ENCODE measurements at places on chromosomes 1 and 21. TPM values are rescaled to one million over a fixed set of nuclear protein-coding genes. Genes with fewer than 3 reads are reported as not detected.

- DNase-seq, result peak; percentile 64
Observed at GRCh38 chr1:178690496-178690895, 34.5 kb upstream of the RALGPS2 start.

MAP10 gene
- 2.9 TPM for total RNA-seq

DNA sequence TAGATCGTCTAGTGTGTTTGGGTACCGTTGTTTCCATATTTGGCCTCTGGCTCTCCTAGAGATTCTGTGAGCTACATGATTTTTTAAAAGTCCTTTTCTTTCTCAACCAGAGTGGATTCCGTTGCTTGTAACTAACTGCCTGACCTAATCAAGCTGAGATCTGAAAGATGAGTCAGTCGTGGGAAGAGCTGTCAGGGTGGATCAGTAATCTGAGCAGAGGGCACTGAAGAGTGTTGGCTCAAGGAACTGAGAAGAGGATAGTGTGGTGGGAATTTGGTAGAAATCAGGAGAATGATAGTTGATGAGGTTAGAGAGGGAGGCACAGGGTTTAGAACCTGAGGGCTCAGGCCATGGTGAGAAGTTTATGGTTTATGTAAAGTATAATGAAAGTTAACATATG, 52.2 kb downstream of the TRAF5 start:
- peak; percentile 16 for DNase-seq

DNA sequence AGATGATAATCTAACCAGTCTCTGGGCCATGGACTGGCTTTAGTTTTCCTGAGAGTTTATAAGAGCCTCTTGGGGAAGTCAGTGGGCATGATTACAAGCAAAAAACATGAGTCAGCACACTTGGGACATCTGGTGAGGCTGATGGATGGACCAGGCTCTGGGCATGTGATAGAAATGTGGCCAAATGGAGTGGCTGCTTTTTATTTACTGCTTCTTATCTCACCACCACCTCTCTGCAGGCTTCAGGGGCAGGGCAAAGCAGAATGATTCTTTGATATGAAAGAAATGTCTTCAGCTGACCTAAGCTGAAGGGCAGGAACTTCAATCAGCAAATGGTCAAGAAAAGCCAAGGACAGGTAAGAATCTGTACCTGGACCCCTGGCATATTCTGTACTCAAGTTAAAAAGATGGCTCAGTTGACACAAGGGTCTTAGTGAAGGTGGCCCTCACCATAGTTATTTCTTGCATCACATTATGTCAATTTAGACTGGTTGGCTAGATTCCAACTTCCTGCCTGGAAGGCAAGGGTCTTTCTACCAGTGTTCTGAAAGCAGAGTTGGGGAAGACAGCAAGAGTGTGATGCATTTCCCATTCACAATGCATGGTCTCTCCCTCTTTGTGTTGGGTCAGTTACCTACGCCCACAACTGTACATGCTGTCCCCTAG, 162.8 kb downstream of the FASLG start:
- DNase-seq, result peak; percentile 34

ZNF593OS gene
- total RNA-seq, result 0.31 TPM

KRTAP10-10 gene
- total RNA-seq, result not detected

INSRR gene
- total RNA-seq, result 0.18 TPM

GRCh38 chr1:149915429-149916192, 2.0 kb downstream of the SV2A start:
- DNase-seq, result no peak

- DNase-seq, result no peak
Observed at GRCh38 chr1:9726905-9727595, 75.5 kb downstream of the PIK3CD start.

- DNase-seq, result no peak
Observed at GRCh38 chr1:92879316-92879968, 47.6 kb downstream of the RPL5 start.

GRCh38 chr1:233230011-233230410, 65.5 kb downstream of the PCNX2 start:
- no peak for DNase-seq

DNAJC28 gene
- total RNA-seq, result 2.8 TPM

LRRN2 gene
- total RNA-seq, result 2.7 TPM

DNA sequence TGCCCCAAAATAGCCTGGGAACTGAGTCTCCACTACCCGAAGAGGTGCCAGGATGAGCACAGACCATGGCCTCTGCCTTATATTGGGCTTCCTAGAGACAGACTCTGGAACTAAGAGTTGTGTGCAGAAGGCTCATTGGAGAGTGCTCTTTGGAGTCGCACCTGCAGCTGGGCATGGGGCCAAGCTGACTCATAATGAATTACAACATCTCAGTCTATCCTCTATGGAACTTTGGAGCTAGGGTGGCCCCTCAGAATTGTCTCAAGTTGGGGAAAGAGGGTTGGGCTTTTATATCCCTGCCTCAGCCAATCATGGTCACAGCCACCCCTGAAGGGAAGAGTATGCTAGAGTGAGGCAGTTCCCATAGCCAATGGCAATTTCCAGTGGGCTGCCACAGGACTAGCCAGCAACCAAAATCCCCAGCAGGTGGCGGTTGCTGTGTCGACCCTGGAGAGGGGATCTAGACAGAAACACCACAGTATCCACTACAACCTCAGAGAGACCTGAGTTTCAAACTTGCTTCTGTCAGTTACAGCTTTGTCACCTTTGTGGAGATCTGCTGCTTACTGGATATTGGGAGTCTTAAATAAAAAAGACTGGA, 93.8 kb downstream of the DMRTA2 start:
- no peak for DNase-seq

GRCh38 chr1:210687582-210688279, 359.0 kb downstream of the HHAT start:
- DNase-seq, result no peak

DNA sequence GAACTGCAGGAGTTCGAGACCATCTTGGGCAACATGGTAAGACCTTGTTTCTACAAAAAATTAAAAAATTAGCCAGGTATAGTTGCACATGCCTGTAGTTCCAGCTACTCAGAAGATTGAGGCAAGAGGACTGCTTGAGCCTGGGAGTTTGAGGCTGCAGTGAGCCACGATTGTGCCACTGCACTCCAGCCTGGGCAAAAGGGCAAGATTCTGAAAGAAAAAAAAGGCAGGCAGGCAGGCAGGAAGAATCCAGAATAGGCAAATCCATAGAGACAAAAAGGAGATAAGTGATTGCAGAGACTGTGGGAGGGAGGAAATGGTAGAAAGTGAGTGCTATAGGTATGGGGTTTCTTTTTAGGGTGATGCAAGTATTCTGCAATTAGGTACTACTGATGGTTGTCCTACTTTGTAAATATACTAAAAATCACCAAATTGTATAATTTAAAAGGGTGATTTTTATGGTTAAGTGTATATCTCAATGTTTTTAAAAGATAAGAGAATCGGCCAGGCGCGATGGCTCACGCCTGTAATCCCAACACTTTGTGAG, 29.4 kb downstream of the ZZZ3 start:
- no peak for DNase-seq

- peak; percentile 79 for DNase-seq
Observed at GRCh38 chr1:14602136-14602535, 3.7 kb downstream of the KAZN start.

DNA sequence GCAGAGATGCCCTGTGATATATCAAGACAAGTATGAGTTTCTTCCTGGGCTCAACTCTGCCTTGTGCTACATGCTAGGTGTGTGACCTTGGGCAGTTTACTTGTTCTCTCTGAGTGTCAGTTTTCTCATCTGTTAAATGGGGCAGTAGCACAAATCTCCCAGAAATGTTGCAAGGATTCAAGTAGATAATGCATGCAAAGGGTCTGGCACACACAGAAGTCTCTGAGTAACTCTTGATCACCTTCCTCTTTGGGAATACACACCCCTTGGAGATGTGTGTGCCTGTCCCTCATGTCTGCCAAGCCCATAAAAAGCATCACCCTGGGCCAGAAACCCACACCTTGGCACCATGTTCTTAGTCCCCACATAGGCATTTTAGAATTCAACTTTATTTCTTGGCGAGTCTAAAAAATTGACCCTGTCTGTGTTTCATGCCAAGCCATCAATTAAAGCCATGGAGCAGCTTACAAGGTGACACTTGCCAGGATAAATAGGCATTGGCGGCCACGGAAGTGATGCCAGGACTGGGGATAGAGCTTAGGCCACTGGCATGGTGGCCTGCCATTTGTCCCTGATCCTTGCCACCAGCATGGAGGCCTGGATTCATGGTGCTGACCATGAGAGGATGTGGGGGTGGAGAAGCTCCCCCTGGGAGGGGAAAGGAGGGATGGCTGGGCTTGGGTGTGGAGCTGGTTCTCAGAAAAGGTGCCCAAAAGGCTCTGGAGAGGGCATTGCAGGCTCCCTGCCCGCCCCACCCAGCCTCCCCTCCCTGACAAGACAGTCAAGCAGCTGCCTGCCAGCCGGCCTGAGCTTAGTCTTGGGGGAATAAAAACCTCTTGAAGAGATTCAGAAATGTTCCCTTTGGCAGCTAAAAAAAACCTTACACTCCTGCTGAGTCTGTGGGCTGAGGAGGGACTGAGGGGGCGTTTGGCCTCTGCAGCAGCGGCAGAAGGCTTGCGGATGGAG, 118.0 kb upstream of the IPO9 start:
- peak; percentile 35 for DNase-seq

GRCh38 chr1:93820554-93821422, 58.2 kb downstream of the DNTTIP2 start:
- DNase-seq, result no peak

- DNase-seq, result no peak
Observed at GRCh38 chr1:48194801-48195200, 27.7 kb upstream of the SLC5A9 start.

DNA sequence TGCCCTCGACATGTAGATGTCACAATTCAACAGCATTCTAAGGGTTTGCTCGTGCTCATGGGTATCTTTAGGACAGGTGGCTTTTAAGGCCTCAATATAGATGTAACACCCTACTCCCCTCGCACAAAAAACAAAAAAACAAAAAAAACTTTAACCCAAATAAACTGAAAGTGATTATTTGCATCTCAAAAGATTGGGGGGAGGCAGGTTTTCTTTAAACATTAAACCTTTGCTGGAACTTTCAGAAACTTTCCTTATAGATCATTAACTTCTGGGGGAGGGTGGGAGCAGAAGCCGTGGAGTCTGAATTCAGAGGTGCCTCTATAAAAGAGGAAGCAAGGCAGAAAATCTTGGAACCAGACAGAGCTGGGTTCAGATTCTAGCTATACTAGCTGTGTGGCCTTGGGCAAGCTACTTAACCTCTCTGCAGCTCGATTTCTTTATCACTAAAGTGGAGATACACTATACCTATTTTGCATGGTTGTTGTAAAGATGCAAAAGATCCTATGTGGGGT, 3.2 kb upstream of the KIAA1614 start:
- DNase-seq, result no peak

- DNase-seq, result peak; percentile 31
Observed at GRCh38 chr1:99270646-99271045, 6.4 kb downstream of the PLPPR4 start.

- DNase-seq, result no peak
Observed at GRCh38 chr21:15052459-15052763, 12.4 kb downstream of the NRIP1 start.

LRRC71 gene
- total RNA-seq, result 0.53 TPM

DNA sequence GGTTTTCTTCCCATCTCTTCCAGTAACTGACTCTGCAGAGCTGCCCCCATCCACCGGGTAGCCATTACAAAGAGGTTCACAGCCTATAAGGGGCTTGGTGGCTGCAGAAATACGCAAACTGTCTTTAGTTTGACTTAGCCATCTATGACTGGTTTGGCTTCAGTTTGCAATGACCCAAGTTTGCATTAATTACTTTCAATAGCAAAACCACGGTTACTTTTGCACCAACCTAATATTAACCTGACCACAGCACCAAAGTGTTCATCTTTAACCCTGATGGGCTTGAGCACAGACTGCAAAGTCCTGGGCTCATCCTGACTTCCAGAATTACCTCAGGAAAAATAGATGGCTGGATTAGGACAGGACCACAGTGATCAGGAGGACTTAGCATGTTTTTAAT, 2.2 kb upstream of the HAO2 start:
- no peak for DNase-seq

ARTN gene
- 0.49 TPM for total RNA-seq

GRCh38 chr1:82466416-82466815, 665.7 kb downstream of the ADGRL2 start:
- DNase-seq, result no peak

GRCh38 chr1:31869449-31869848, 53.6 kb upstream of the SPOCD1 start:
- peak; percentile 31 for DNase-seq

GRCh38 chr21:28272272-28272992, 720.2 kb downstream of the LTN1 start:
- DNase-seq, result no peak

DNA sequence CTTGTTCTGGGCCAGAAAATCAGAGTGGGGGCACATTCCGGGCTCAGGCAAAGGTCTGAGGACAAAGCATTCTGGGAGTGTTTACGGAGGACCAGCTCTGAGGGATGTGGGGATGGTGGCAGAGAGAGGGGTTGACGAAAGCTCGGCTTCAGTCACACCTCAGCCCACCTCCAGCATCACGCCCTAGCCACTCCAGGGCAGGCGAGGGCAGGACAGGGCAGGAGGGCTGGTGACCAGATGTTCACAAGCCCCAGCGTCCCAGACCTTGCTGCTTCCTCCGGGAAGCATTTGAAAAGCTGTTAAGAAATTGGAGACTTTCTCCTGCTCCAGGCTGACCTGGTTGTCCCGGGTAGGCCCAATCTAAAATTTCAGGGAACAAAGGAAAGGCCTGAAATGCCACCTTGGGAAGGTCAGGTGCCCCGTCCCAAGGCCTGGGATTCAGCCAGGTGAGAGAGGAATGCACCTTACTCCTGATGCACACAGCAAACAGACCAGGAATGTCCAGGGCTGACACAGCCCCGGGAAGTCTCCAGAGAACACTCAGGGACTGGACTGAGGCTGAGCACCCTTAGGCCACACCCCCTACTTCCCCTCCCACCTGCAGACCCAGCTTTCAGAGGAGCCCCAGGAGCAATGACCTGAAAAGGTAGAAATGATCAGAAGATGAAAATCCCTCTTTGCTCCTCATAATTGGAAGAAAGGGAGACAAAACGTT, 71.9 kb upstream of the KLHDC7A start:
- DNase-seq, result no peak

- DNase-seq, result no peak
Observed at GRCh38 chr21:29125191-29125590, 5.3 kb upstream of the MAP3K7CL start.

GNAT2 gene
- total RNA-seq, result 0.13 TPM

GRCh38 chr1:212364985-212365384, 49.7 kb downstream of the PACC1 start:
- no peak for DNase-seq

FCRL4 gene
- total RNA-seq, result not detected

DNA sequence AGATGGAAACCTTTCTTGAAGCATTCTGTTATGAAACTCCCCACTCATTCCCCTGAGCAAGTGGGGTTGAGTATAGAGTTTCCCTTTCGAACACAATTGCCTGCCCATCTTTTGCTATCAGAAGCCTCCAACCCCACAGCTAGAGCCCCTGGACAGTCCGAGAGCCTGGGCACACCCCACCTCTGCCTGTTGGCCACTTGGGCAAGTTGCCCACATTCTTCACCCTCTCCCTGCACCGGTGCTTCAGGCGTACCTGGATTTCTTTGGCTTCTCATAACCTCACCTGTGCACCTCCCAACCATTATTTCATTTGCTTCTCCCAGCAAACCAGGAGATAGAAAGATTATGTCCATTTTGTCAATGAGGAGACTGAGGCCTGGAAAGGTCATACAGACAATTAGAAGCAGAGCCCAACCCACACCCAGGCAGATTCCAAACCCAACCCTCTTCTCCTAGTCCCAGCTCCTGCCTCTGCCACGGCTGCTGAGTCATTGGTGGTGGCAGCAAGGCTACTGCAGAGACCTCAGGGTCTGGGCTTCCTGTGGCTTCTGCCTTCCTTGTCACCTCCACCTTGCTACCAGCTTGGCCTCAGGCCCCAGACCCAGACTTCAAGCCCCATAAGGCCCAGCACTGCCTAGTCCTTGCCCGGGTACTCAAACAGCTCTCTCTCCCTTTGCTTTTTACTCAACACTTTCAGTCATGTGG, 118.7 kb upstream of the ZBTB40 start:
- DNase-seq, result no peak

SPSB1 gene
- total RNA-seq, result 5.4 TPM

All from muscle of leg (tissue), 16 donors.